ENCODE measurements at places on chromosomes 5 and 9.

DNA sequence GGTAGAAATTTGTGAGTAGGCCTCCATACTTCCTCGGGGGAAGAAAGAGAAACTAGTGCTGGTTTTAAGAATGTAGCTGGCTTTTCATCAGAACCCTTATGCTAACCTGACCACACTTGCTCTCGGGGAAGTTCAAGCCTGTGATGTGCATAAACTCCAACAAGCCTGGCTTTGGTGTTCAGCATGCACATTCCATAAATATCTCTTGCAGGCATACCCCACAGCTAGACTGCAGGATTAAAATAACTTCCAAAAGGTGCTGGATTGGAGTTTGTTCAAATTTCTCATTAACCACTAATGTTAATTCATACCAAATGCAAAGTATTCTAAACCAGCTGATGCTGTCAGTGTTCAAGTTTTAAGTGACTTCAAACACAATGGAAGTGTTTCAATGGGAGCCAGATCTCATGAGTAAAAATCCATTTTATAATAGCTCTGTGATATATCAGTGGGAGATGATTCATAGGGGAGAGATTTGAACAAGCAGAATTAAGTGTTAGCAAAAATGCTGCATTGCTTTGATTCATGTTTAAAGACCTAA lies 79.4 kb downstream of the NPR3 start:
- no peak for DNase-seq

GRCh38 chr9:33125461-33125860 lies 41.7 kb downstream of the B4GALT1 start:
- DNase-seq = no peak

- no peak for DNase-seq
Measured at GRCh38 chr5:6434731-6435130, 13.9 kb upstream of the UBE2QL1 start.

- DNase-seq = no peak
Measured at GRCh38 chr9:106779796-106780195, 83.2 kb upstream of the ZNF462 start.

GRCh38 chr5:149404746-149405549 lies 25.9 kb upstream of the IL17B start:
- DNase-seq = no peak

- no peak for DNase-seq
Measured at GRCh38 chr9:115882911-115883310, 270.7 kb upstream of the PAPPA start.

GRCh38 chr5:157761690-157762621 lies 18.4 kb downstream of the LSM11 start:
- no peak for DNase-seq

DNA sequence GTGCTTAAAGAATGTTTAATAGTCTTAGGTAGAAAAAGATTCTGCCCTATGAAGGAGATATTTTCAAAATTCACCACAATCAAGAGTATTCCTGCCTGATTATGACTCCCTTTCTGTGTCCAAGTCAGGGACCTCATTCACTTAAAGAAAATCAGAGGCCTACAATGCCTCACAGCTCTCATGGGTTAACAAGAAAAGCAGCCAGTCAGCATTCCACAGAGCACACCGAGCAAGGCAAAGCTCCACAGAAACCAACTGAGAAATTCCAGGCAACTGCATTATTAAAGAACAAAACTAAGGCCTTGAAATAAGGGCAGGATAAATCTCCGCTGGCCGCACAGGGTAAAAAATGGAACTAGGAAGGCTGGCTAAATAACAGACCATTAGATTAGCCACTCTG lies 161.1 kb downstream of the TARS1 start:
- DNase-seq = no peak

GRCh38 chr9:113589407-113589806 lies 125.9 kb downstream of the RGS3 start:
- DNase-seq = no peak

GRCh38 chr5:119200795-119201194 lies 129.9 kb downstream of the DMXL1 start:
- DNase-seq = no peak

DNA sequence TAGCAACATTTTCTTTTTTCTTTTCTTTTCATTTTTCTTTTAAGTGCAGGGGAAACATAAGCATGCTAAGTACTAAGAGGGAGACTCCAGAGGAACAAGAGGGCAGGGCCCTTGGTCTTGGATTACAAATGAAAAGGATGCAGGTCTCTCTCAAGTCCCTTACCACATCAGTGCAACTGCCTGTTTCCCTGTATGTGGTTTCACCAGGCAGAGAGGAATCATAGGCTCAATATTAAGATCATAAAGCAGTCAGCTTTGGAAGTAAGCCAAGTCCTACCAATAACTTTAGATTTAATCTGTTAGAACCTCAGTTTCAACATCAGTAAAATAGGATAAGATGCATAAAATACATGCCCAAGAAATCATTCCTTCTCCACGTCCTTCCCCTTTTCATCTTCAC lies 422.7 kb upstream of the PAPPA start:
- no peak for DNase-seq

- peak; percentile 42 for DNase-seq
Measured at GRCh38 chr5:4050203-4050602, 454.6 kb downstream of the IRX1 start.

- no peak for DNase-seq
Measured at GRCh38 chr5:36277521-36278176, 24.1 kb downstream of the RANBP3L start.

DNA sequence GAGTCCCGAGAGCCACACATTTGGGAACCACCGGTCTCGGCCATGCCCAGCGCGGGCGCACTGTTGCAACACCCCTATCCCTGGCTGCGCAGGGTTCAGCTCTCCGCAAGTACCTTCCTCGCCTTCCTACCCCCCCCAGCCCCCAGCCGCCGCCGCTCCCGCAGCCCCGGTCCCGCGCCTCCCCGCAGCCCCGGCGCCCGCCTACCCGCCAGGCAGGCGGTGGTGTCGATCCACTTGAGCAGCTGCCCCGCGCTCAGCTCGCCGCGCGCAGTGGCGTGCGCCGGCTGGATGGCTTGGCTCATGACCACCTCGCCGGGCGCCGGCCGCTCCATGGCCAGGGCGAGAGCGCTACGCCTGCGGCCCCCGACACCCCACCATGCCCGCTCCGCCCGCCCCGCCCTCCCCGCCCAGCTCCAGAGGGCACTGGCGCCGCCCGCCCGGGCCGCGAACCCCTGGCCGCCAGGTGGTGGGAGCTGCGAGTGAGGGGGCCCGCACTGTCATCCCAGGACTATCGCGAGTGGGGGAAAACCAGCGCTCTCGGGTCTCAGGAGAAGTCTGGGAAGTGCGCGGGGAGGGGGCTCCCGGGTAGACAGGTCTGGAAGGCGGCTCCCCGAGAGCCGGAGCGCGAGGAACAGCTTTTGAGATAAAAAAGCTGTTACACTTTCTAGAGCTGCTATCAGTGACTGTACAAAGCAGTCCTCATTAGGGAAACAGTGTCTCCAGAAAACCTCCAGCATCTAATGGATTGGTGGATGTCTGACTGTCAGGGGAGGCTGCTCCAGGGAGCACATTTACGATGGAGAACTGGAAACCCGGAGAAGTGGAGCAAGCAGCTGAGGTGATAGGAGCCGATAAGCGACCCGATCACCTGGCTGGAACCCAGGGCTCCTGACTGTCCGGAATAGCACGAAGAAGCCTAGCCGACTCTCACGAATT lies at the start of gene ACOT12:
TSS of gene ACOT12 (minus strand) at position 352 of the 936 bp plus-strand sequence. CDS start at position 332, 20 bp downstream.
- no peak for DNase-seq

GRCh38 chr5:61333321-61333953 lies 1.4 kb downstream of the ZSWIM6 start:
- DNase-seq = no peak

- no peak for DNase-seq
Measured at GRCh38 chr9:23524607-23525155, 301.4 kb downstream of the ELAVL2 start.

- no peak for DNase-seq
Measured at GRCh38 chr5:107554776-107555424, 115.8 kb downstream of the EFNA5 start.

DNA sequence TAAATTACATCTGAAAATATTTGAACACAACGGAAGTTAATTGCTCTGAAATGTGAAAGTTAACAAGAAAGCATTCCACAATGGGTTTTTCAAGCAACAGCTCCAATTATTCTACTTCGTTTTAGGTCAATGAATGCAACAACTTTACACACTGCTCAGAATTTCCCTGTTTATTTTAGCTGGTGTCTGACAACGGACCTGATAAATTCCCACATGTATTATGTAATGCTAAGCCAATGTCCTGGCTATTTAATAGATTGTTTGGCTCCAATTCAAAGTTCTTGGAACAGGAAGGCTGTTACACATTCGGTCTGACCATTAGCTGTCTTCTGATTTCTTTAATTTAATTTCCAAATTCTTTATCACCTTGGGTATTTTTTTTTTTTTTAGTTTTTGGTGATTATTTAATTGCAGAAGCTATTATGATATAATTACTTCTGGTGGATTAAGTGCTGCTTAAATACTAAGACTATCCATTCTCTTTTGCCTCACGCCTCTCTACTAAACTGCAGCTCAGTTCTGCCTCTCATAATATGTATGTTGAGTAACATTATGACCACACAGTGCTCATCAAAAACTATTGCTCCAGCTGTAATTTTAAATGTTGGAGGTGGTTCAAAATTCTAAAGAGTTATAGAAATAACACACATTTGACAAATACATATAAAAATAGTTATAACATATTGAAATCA lies 57.9 kb downstream of the MEF2C start:
- no peak for DNase-seq

GRCh38 chr5:134436523-134437339 lies 25.1 kb upstream of the CDKN2AIPNL start:
- DNase-seq = no peak

DNA sequence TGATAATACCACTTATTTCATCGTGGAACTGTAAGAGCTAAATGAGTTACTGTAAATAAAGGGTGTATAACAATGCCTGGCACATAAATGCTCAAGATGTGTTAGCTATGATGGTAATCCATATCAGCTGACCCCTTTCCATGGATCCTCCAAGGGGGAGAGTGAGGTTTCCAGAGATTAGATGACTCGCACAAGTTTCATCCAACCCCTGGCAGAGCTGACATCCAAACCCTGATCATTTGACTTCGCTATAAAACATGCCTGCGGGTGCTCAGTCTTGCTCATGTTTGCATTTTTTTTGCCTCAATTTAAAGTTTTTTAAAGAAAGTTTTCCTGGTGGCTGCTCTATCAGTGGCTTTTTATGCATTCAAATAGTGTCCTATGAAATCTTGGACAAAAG lies 145.7 kb upstream of the SMIM23 start:
- no peak for DNase-seq

DNA sequence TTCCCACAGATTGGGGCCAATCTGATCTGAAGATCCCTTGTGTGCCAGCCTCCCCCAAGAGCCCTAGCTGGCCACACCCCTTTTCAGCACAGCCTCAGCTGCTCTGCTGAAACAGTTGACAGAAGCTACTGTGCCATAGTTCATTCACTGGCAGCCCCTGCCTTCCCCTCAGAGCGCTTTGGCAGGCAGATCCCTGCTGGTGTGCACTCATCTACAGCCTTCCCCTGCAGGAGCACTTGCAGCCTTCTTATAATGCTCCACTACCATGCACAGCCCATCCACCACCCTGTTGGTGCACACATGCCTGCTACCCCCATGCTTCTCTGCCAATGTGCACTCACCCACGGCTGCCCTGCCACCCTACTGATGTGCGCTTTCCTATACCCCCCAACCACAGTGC lies 471.3 kb downstream of the MTRR start:
- no peak for DNase-seq

- DNase-seq = no peak
Measured at GRCh38 chr5:81326554-81326953, 25.2 kb downstream of the ZCCHC9 start.

DNA sequence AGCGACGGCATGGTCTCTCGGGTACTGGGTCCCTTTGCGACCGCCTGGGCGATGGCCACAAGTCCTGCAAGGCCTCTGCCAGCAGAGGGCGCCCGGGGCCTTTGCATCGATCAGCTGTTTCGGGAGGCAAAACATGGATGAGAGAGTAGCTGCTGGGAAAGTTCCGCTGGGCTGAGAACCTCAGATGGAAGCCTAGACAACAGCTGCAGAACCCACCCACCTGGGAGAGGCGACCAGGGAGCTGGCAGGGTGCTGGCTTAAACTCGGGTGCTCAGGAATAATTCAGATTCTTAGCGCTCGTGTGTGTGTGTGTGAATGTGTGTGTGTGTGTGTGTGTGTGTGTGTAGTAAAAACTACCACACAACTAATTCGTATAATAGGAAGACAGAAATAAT lies 50.0 kb downstream of the TRIM32 start:
- no peak for DNase-seq

GRCh38 chr5:52786949-52787599 lies 642 bp upstream of the ITGA1 start:
- no peak for DNase-seq

GRCh38 chr9:84375954-84376353 lies 35.4 kb upstream of the SLC28A3 start:
- no peak for DNase-seq

DNA sequence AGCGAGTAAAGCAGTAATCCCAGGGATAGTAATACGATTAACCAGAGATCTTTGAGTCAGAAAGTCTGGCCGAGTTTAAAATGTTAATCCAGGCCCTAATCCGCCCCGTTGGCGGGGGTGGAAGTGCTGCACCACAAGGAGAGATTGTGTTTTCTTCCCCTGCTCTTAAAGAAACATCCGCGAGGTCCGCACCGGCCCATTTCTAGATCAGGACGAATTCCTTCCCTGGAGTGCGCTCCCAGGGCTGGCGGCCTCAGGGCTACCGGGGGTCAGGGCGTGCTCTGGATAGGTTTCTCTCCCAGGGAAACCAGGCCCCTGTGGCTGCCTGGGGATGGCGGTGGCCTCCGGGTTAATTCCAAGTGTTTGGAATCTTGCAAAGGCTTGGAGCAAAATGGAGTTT lies 9.3 kb upstream of the NEUROG1 start:
- DNase-seq = no peak

- no peak for DNase-seq
Measured at GRCh38 chr5:81763294-81763928, 12.5 kb upstream of the SSBP2 start.

- DNase-seq = no peak
Measured at GRCh38 chr9:133855371-133855770, 117.2 kb upstream of the SARDH start.

DNA sequence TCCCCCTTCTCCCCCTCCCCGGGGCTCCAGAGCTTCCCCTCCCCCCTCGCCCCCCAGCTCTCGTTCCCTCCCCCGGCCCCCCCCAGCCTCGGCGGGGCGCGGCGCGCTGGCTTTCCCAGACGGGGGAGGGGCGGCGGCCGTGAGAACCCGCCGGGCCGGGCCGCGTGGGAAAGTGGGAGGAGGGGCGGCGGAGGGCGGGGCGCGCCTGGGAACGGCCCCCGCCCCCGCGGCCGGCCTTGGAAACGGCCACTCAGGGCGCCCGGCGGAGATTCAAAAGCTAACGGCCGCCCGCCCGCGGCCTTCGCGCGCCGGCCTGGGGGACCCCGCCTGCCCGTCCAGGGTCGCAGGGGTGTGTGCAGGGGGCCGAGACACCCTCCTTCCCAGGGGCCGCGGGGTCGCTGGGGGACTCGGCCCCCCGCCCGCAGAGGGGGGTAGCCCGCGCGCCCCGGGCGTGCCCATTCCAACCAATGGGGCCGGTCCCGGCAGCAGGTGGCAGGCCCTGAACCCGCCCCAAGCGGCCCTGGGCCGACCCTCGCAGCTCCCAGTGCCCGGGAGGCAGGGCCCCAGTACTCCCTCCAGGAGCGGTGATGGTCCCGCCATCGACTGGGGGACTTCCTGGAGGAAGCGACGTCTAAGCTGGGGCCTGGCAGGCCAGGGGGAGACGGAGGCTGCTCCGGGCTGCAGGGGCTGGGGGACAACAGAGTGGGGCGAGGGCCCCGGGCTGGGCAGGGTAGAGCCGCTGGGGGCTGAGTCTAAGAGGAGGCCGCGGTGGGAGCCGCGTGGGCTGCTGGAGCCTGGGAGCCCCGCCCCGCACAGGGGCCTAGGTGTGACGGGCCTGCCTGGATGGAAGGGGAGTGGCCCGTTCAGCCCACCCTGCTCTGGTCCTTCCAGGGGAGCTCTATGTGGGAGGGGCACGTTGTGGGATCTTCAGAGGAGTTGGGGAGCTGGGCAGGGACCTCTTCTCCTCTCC lies 14.2 kb upstream of the NRARP start:
- DNase-seq = no peak
